Breast epithelium (tissue), 4 donors: ENCODE measurements at places on chromosomes 1 and 21.

- H3K27ac ChIP-seq = no peak overlapping the region
- no peaks in the 10 kb centered on the region for H3K36me3 ChIP-seq
- no peaks in the 10 kb centered on the region for H3K4me1 ChIP-seq
- no peak overlapping the region for H3K4me3 ChIP-seq
- no peaks in the 10 kb centered on the region for H3K27me3 ChIP-seq
Observed at GRCh38 chr21:35323947-35324346, 274.8 kb upstream of the RUNX1 start.

- no peaks in the 10 kb centered on the region for H3K27me3 ChIP-seq
- no peak overlapping the region for H3K4me3 ChIP-seq
- H3K4me1 ChIP-seq = no peaks in the 10 kb centered on the region
- no peak for DNase-seq
Observed at GRCh38 chr1:25740071-25740470, 59.9 kb upstream of the SELENON start.

GRCh38 chr1:50193002-50193401 lies 84.3 kb downstream of the ELAVL4 start:
- no peaks in the 10 kb centered on the region for H3K36me3 ChIP-seq
- H3K27me3 ChIP-seq = peaks cover 10% of the 10 kb centered on the region
- no peak overlapping the region for H3K27ac ChIP-seq
- no peak for DNase-seq

- H3K36me3 ChIP-seq = no peaks in the 10 kb centered on the region
- no peak overlapping the region for H3K4me3 ChIP-seq
- no peak for DNase-seq
- H3K27me3 ChIP-seq = no peaks in the 10 kb centered on the region
- H3K27ac ChIP-seq = no peak overlapping the region
- H3K4me1 ChIP-seq = no peaks in the 10 kb centered on the region
Observed at GRCh38 chr1:235404190-235404589, 37.0 kb downstream of the TBCE start.

GRCh38 chr1:16984717-16985116 lies 4.3 kb upstream of the MFAP2 start:
- peak; percentile 80 for DNase-seq
- H3K4me1 ChIP-seq = no peaks in the 10 kb centered on the region
- H3K27ac ChIP-seq = peak overlapping the region; percentile 48
- no peaks in the 10 kb centered on the region for H3K36me3 ChIP-seq
- no peak overlapping the region for H3K4me3 ChIP-seq

GRCh38 chr1:241457421-241457820 lies 62.1 kb downstream of the FH start:
- no peak overlapping the region for H3K27ac ChIP-seq
- no peaks in the 10 kb centered on the region for H3K36me3 ChIP-seq
- no peaks in the 10 kb centered on the region for H3K27me3 ChIP-seq

DNA sequence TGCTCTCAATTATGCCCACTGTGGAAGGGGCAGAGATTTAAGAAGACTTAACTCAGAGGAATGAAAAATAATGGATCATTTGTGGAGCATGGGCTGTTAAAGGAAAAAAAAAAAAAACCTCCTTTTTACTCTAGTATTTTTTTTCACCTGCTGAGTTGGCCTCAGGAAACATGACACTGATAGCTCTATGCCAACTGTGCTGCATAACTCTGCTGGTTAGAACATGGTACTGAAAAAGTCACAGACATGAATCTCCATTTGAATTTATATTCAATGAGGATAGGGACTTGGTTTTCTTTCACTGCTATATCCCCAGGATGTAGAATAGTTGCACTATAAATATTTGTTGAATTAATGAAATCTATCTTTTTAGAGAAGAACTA lies 86.1 kb upstream of the KIAA0040 start:
- no peak for DNase-seq
- H3K27ac ChIP-seq = no peak overlapping the region
- H3K4me1 ChIP-seq = no peaks in the 10 kb centered on the region

- H3K36me3 ChIP-seq = no peaks in the 10 kb centered on the region
- H3K4me1 ChIP-seq = no peaks in the 10 kb centered on the region
- H3K27me3 ChIP-seq = peaks cover 3% of the 10 kb centered on the region
- no peak overlapping the region for H3K4me3 ChIP-seq
Observed at GRCh38 chr1:228008391-228009115, 1.8 kb downstream of the WNT3A start.

GRCh38 chr1:23963617-23964234 lies 4.1 kb downstream of the PNRC2 start:
- H3K4me3 ChIP-seq = no peak overlapping the region
- no peaks in the 10 kb centered on the region for H3K27me3 ChIP-seq
- no peaks in the 10 kb centered on the region for H3K36me3 ChIP-seq
- peak overlapping the region; percentile 15 for H3K27ac ChIP-seq

DNA sequence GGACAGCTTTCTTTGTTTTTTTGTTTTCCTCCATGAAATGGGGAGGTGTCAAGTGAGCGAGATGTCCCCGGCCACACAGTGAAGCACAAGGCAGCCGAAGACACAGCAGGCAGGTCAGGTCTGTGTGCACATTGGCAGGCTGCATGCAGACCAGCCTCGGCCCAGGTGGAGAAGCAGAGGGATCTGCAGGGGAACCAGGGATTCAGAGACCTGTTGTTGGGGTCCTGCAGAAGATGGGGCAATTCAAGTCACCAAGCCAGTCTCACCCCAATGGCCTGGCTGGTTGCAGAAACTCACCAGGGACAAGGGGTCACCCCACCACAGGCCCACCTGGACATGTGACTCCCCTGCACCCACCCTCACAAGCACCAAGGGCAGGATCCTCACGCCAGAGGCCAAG lies 4.0 kb upstream of the ABCG1 start:
- no peak overlapping the region for H3K27ac ChIP-seq
- H3K36me3 ChIP-seq = no peaks in the 10 kb centered on the region
- H3K4me3 ChIP-seq = no peak overlapping the region
- no peaks in the 10 kb centered on the region for H3K27me3 ChIP-seq

- no peak within 1 kb of the TSS for H3K4me3 ChIP-seq
- no peaks in the 10 kb centered on the region for H3K36me3 ChIP-seq
- no peak within 1 kb of the TSS for H3K27ac ChIP-seq
Observed at GRCh38 chr1:152983743-152984142, at the start of gene SPRR1A. TSS of gene SPRR1A (plus strand) at chr1:152984081. CDS start at chr1:152985231, 1,150 bp downstream.

- no peaks in the 10 kb centered on the region for H3K4me1 ChIP-seq
- H3K27me3 ChIP-seq = no peaks in the 10 kb centered on the region
- H3K36me3 ChIP-seq = no peaks in the 10 kb centered on the region
- no peak overlapping the region for H3K27ac ChIP-seq
- no peak overlapping the region for H3K4me3 ChIP-seq
Observed at GRCh38 chr1:72253132-72253531, 29.2 kb downstream of the NEGR1 start.

DNA sequence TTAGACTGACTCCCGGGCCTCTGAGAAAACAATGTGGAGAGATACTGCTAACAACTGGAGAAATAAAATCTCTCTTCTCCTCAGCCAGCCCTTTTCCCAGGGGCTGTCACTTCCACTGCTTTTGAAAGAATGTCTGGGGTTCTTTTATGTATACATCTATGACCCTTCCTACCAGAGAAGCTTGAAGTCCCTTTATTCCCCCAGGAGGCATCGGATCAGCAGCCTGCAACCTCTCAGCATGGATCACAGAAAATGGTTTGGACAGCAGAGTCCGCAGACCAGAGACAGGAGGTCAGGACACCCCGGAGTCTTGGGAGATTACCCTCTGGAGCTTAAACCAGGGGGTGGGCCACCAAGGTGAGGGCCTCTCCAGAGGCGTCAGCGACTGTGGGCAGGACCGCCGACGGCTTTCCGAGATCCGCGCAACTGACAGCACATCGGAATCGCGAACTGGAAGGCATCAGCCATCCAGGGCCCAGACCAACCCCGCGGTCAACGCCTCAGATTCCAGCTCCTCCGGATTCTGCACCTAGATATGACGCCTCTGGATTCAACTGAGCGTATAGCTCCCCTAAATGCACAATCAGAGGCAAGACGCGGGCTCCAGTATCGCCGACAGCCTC lies 1.0 kb downstream of the EPHA10 start:
- no peaks in the 10 kb centered on the region for H3K4me1 ChIP-seq
- no peak overlapping the region for H3K4me3 ChIP-seq
- H3K27me3 ChIP-seq = peaks cover 5% of the 10 kb centered on the region
- no peak for DNase-seq

DNA sequence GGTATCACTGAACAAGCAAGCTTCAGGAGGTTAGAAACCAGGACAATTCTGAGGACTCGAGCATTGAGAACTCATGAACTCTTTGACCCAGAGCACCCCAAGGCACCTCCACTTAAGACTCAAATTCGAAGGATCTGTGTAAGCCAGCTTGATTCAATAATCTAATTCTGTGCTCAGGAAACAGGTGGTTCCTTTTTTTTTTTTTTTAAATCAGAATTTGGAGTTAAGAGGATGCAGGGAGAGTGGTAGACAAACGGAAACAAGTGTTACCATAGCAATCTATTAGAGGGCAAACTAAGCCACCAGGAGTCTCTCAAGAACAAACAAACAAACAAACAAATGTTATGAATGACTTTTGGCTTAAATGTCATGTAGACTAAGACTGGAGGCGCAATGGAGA lies 53.8 kb upstream of the DPH5 start:
- H3K36me3 ChIP-seq = peaks cover 3% of the 10 kb centered on the region
- no peak overlapping the region for H3K27ac ChIP-seq
- no peak for DNase-seq

DNA sequence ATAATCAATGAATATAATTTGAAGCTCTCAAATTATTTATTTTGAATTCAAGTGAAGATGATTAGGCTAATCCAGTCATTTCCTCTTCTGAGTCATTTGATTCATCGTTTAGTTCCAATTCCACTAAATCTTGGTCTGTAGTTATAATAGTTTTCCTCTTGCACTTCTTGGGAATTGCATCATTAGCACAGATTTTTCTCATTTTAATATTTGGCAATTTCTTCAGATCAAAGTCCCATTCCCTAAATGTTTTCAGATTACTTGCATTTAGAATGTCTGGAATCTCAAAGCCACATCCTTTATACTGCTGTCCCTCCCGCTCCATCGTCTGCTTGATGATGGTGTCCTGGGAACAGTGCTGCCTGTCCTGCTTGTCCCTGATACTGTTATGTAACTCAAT lies 43.5 kb downstream of the MAST2 start:
- no peak for DNase-seq
- H3K36me3 ChIP-seq = no peaks in the 10 kb centered on the region
- H3K27ac ChIP-seq = no peak overlapping the region
- no peak overlapping the region for H3K4me3 ChIP-seq
